Endothelial cell of umbilical vein (primary cell): ENCODE measurements at places on chromosomes 11 and 22. TPM values are rescaled to one million over a fixed set of nuclear protein-coding genes. Genes with fewer than 3 reads are reported as not detected.

The EHF gene
- total RNA-seq = not detected in 2 replicates

- no peak overlapping the region for H3K27ac ChIP-seq
- no peaks in the 10 kb centered on the region for H3K27me3 ChIP-seq
- no peaks in the 10 kb centered on the region for H3K4me1 ChIP-seq
- H3K4me3 ChIP-seq = no peak overlapping the region
- DNase-seq = no peak
These were observed 224.5 kb downstream of the ADAMTS15 start for GRCh38 chr11:130672911-130673310.

- no peak for DNase-seq
- H3K4me3 ChIP-seq = no peak overlapping the region
- no peaks in the 10 kb centered on the region for H3K4me1 ChIP-seq
These were observed 31.6 kb downstream of the RBX1 start for GRCh38 chr22:40982482-40983385.

The OR52N4 gene
- total RNA-seq = not detected in 2 replicates

DNA sequence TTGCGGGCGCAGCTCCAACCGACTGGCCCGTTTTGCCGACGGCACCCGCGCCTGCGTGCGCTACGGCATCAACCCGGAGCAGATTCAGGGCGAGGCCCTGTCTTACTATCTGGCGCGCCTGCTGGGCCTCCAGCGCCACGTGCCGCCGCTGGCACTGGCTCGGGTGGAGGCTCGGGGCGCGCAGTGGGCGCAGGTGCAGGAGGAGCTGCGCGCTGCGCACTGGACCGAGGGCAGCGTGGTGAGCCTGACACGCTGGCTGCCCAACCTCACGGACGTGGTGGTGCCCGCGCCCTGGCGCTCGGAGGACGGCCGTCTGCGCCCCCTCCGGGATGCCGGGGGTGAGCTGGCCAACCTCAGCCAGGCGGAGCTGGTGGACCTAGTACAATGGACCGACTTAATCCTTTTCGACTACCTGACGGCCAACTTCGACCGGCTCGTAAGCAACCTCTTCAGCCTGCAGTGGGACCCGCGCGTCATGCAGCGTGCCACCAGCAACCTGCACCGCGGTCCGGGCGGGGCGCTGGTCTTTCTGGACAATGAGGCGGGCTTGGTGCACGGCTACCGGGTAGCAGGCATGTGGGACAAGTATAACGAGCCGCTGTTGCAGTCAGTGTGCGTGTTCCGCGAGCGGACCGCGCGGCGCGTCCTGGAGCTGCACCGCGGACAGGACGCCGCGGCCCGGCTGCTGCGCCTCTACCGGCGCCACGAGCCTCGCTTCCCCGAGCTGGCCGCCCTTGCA lies 1.0 kb downstream of the FJX1 start:
- no peaks in the 10 kb centered on the region for H3K36me3 ChIP-seq
- DNase-seq = peak; percentile 69
- H3K27ac ChIP-seq = peak overlapping the region; percentile 92
- H3K4me1 ChIP-seq = peaks cover 44% of the 10 kb centered on the region
- H3K27me3 ChIP-seq = peaks cover 3% of the 10 kb centered on the region
- H3K4me3 ChIP-seq = peak overlapping the region; percentile 62

The NAT10 gene
- total RNA-seq = 54.9 and 57.6 TPM in 2 replicates

DNA sequence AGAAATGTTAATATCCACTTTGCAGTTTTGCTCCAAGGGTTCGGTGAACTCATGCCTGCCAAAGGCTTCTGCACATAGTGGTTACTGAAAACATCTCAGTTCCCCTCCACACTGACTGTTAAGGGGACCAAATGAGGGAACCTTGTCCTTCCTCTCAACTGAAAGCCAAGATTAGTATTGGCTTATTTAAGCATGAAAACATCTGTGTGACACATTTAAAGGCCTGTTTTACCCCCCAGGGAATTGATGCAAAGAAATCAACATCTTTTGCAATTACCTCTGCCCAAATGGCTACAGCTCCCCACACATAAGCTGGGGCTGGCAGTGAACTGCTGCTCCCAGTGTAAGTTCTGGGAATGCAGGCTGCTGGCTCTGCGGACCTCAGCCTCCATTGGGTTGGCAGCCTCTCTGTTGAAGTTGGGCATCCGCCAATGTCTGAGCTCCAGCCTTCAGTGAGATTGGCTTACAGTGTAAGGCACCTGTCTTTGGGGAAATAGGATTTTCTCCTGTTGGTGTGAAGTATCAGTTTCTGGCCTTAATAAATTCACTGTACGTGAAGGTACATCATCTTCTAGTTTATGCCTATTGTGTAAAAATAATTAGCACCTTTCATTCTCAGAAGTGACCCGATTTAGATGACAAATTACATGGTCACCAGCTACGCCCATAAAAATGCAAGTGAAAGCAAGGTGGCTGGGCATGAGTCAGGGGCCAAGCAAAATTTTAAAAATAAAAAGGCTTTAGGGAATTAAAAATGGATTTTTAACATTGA lies 213.4 kb upstream of the SYN3 start:
- H3K4me3 ChIP-seq = no peak overlapping the region
- H3K4me1 ChIP-seq = no peaks in the 10 kb centered on the region
- H3K27me3 ChIP-seq = no peaks in the 10 kb centered on the region
- H3K36me3 ChIP-seq = no peaks in the 10 kb centered on the region

DNA sequence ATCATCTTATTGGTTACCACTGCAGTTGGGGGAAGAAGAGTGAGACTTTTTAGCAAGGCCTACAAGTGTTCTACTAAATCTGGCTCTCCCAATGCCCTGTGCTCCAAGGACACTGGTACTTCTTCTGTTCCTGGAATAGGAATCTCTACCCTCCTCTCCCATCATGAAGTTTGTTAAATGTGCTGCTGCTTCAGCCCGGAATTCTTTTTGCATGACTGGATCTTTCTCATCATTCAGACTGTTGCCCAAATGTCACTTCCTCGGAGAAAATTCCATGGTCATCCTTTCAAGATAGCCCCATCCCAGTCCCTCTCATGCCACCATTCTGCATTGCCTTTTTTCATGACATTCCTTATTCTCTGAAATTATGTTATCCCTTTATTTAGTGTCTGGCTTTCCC lies 400.8 kb downstream of the SOX6 start:
- no peak overlapping the region for H3K4me3 ChIP-seq
- no peaks in the 10 kb centered on the region for H3K4me1 ChIP-seq
- no peak overlapping the region for H3K27ac ChIP-seq

- no peak for DNase-seq
- no peak overlapping the region for H3K27ac ChIP-seq
- peaks cover 20% of the 10 kb centered on the region for H3K4me1 ChIP-seq
- peak overlapping the region; percentile 34 for H3K4me3 ChIP-seq
- H3K27me3 ChIP-seq = no peaks in the 10 kb centered on the region
These were observed 35.7 kb upstream of the POLA2 start for GRCh38 chr11:65226103-65226442.

The TRIM51 gene
- total RNA-seq = not detected in 2 replicates

DNA sequence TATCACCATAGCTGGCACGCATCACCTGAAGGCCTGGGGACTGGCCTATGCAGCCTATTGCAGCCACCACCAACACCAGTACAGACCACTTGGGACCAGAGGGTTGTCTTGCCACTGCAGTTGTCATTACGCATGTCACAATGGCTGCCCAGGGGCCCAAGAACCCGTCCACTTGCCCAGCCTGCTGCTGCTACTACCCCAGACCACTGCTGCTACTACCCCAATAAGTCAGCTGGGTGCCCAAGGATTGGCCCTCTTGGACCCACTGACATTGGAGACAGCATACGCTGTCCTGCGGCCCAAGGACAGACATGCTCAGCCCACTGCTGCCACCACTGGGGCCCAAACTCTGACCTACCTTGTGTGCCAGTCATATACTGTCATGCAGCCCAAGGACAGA lies 102.7 kb upstream of the OR9Q1 start:
- H3K4me3 ChIP-seq = no peak overlapping the region
- no peak overlapping the region for H3K27ac ChIP-seq
- no peaks in the 10 kb centered on the region for H3K27me3 ChIP-seq
- H3K36me3 ChIP-seq = no peaks in the 10 kb centered on the region
- no peaks in the 10 kb centered on the region for H3K4me1 ChIP-seq
- no peak for DNase-seq

DNA sequence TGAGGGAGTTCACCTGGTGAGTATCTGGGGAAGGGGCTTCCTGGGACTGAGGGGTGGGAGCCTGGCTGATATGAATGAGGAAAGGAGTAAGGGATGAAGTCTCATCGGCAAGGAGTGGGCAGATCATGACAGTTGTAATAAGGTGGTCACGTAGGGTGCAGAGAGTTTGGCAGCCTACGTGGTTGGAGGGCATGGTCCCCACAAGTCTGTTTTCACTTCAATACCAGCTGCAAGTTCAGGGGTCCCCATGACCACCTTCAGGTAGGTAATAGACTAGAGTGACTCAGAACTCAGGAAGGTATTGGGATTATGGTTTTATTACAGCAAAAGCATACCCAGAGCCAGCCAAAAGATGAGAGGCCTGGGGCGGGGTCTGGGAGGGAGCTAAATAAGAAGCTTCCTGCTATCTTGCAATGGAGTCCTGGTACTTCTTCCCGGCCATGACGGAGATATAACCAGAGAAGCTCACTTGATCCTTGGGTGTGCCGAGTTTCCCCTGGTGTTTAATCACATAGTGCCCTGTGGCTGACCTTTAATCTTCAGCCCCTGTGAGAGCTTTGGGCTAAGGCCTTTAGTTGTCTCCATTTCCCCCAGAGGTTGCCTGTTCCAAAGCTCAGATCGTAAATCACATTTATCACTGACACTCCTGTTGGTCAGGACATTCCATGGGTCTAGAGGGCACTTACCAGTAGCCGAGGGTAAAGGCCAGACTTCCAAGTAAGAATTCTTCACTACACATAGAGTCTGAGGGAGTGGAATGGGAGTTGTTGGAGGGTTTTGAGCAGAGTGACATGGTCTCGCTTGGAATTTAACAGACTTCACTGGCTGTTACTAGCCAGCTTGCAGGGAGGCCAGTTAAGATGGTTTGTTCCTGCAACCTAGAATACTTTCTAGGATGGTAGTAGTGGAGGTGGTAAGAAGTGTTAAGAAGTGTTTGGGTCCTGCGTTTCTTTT lies 9.1 kb downstream of the SLC3A2 start:
- no peak overlapping the region for H3K27ac ChIP-seq
- H3K27me3 ChIP-seq = no peaks in the 10 kb centered on the region
- peaks cover 29% of the 10 kb centered on the region for H3K36me3 ChIP-seq
- peak; percentile 92 for DNase-seq
- no peak overlapping the region for H3K4me3 ChIP-seq

GRCh38 chr11:123209591-123209990 lies 14.5 kb upstream of the CLMP start:
- no peak for DNase-seq
- H3K27me3 ChIP-seq = peaks cover 3% of the 10 kb centered on the region
- peaks cover 5% of the 10 kb centered on the region for H3K4me1 ChIP-seq
- no peaks in the 10 kb centered on the region for H3K36me3 ChIP-seq

DNA sequence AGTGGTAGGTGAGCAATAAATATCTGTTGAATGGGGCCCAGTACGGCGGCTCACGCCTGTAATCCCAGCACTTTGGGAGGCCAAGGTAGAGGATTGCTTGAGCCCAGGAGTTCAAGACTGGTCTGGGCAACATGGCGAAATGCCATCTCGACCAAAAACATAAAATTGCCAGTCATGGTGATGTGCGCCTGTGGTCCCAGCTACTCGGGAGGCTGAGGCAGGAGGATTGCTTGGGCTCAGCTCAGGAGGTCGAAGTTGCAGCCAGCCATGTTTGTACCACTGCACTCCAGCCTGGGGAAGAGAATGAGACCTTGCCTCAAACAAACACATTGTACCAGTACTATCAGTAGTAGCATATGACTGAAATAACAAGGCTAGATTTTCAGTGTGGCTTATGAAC lies 4.2 kb downstream of the SGSM3 start:
- H3K27ac ChIP-seq = no peak overlapping the region
- H3K4me3 ChIP-seq = no peak overlapping the region
- H3K36me3 ChIP-seq = peaks cover 1% of the 10 kb centered on the region
- peaks cover 13% of the 10 kb centered on the region for H3K4me1 ChIP-seq
- no peak for DNase-seq
- H3K27me3 ChIP-seq = no peaks in the 10 kb centered on the region

The ESAM gene
- 273 and 303 TPM in 2 replicates for total RNA-seq

GRCh38 chr11:12386745-12387144 lies 9.4 kb downstream of the PARVA start:
- no peaks in the 10 kb centered on the region for H3K27me3 ChIP-seq
- no peak overlapping the region for H3K27ac ChIP-seq
- H3K4me3 ChIP-seq = no peak overlapping the region
- no peaks in the 10 kb centered on the region for H3K36me3 ChIP-seq

The MYBPC3 gene
- total RNA-seq = not detected in 2 replicates

The OR1S1 gene
- not detected in 2 replicates for total RNA-seq

The EMID1 gene
- total RNA-seq = 0.39 and 0.51 TPM in 2 replicates

The OR4D5 gene
- total RNA-seq = not detected in 2 replicates

- no peak overlapping the region for H3K4me3 ChIP-seq
- peak overlapping the region; percentile 66 for H3K27ac ChIP-seq
- no peaks in the 10 kb centered on the region for H3K27me3 ChIP-seq
- DNase-seq = peak; percentile 68
- H3K36me3 ChIP-seq = no peaks in the 10 kb centered on the region
These were observed 8.8 kb upstream of the CTSD start for GRCh38 chr11:1772270-1773130.

The OLFML1 gene
- not detected in 2 replicates for total RNA-seq

DNA sequence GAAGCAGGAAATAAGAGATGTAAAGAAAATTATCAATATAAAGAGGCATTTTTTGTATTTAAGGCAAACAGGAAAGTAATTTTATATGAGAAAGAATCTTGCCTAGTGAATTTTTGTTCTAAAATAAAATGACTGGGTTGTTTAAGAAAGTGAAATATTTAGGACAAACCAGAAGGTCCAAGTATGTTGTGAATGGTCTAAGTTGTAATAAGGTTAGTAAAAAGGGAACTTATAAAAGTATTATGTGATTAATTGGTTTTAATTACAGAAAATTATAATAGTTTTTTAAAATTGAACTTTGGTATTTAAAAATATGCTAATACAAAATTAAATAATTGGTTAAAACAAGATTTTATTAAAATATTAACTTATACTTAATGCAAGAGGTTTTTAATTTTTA lies 26.6 kb upstream of the EI24 start:
- H3K4me1 ChIP-seq = no peaks in the 10 kb centered on the region
- no peak for DNase-seq
- no peaks in the 10 kb centered on the region for H3K27me3 ChIP-seq
- H3K4me3 ChIP-seq = no peak overlapping the region

DNA sequence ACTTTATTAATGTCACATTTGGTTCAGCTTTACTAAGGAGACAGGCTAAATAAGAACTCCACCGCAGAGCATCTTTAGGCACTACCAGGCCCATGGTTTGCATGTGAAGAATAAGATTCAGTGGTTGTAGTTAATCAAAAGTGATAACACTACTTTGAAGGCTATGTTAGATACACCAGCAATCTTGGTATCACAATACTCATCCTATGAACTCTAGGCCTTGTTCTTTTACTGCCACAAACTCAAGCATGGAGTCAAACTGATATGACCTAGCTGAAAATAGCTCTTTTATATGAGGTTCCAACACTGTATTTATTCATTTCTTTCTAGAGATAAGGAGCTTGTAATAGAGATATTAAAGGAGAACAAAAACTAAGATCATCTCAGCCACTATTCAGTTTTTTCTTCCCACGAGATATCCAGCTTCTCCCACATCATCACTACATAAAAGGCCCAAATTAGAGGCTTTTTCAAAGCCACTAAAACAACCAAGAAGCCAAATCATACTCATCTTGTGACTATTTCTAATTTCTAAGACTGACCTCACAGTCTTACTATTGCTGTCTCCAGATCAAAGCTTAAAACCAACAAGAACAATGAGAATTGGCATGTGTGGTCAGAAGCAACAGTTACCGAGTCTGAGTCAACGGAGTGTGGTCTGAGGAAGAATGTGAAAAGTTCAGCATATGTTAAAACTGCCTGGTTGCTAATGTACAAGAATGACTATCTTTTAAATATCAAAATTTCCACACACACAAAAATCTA lies 25.1 kb upstream of the GUCY1A2 start:
- H3K36me3 ChIP-seq = no peaks in the 10 kb centered on the region
- DNase-seq = no peak
- H3K27me3 ChIP-seq = no peaks in the 10 kb centered on the region
- no peaks in the 10 kb centered on the region for H3K4me1 ChIP-seq
